Cardiac ventricle fibroblast (primary cell): ENCODE measurements at places on chromosomes 12 and 14. TPM values are rescaled to one million over a fixed set of nuclear protein-coding genes. Genes with fewer than 3 reads are reported as not detected.

Gene ANG
- 24.5 and 37.8 TPM in 2 replicates for total RNA-seq

Gene TMEM30B
- 0.05 TPM in 1 of 2 replicates, not detected in the other for total RNA-seq

Gene ESYT1
- 112 and 122 TPM in 2 replicates for total RNA-seq

Gene KRT2
- total RNA-seq = not detected in 2 replicates

Gene TMCC3
- 0.69 and 0.73 TPM in 2 replicates for total RNA-seq

Gene RIMBP2
- total RNA-seq = 0.31 and 0.93 TPM in 2 replicates

Gene ARHGEF40
- total RNA-seq = 53.6 and 64.6 TPM in 2 replicates

Gene OASL
- 0.24 and 0.37 TPM in 2 replicates for total RNA-seq

Gene CCDC175
- not detected in 2 replicates for total RNA-seq

Gene SIX4
- 4.0 and 4.4 TPM in 2 replicates for total RNA-seq

Gene RNASE1
- 1.7 and 3.6 TPM in 2 replicates for total RNA-seq

Gene FGF6
- not detected in 2 replicates for total RNA-seq

Gene TSPAN9
- 22.4 and 23.5 TPM in 2 replicates for total RNA-seq

Gene DNAJC22
- total RNA-seq = 0.81 TPM in 1 of 2 replicates, not detected in the other

Gene AICDA
- not detected in 2 replicates for total RNA-seq

Gene ATG14
- 9.7 and 10.8 TPM in 2 replicates for total RNA-seq

Gene LUM
- 747 and 759 TPM in 2 replicates for total RNA-seq

Gene RDH12
- total RNA-seq = not detected in 2 replicates

Gene TAS2R42
- total RNA-seq = not detected in 2 replicates

Gene PZP
- total RNA-seq = not detected in 2 replicates

Gene RPGRIP1
- total RNA-seq = not detected in 2 replicates

Gene MMP19
- 36.8 and 37.2 TPM in 2 replicates for total RNA-seq

Gene PTPRO
- 0.10 TPM in 1 of 2 replicates, not detected in the other for total RNA-seq

Gene CACNA2D4
- 1.3 and 3.0 TPM in 2 replicates for total RNA-seq

Gene CAPZA3
- total RNA-seq = not detected in 2 replicates

Gene NELL2
- total RNA-seq = 0.49 TPM in 1 of 2 replicates, not detected in the other

Gene GOLGA5
- 42.9 and 49.0 TPM in 2 replicates for total RNA-seq

Gene RNU4-1
- total RNA-seq = under 0.01 TPM in 2 replicates

Gene AKAP3
- total RNA-seq = 0.68 and 2.1 TPM in 2 replicates

Gene KLHL33
- 0.31 TPM in 1 of 2 replicates, not detected in the other for total RNA-seq

Gene WIF1
- total RNA-seq = not detected in 2 replicates
